ENCODE measurements at places on chromosomes 1 and 21.

- DNase-seq, result no peak
Observed at GRCh38 chr1:218752126-218752525, 407.0 kb downstream of the TGFB2 start.

GRCh38 chr1:228321435-228321834 lies 85.2 kb downstream of the TRIM11 start:
- DNase-seq, result no peak

- no peak for DNase-seq
Observed at GRCh38 chr1:25797939-25798338, 2.1 kb upstream of the SELENON start.

- DNase-seq, result no peak
Observed at GRCh38 chr1:230148768-230149469, 81.9 kb downstream of the GALNT2 start.

DNA sequence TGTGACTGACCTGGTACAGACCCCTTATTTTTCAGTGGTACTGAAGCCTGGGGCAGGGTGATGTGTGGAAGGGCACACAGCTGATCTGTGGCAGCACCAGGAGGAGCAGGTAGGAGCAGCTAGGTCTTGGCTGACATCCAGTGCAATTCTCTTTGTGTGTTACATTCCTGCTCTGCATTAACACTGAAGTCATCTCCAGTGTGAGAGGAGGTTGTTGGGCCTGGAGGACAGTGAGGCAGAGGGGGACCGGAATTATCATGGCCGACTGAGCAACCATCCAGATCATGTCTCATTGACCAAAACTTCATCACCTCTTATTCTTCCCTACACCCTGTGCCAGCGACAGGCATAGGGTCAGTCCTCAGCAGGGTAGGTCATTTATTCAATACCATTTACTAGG lies 1.5 kb downstream of the SLAMF8 start:
- no peak for DNase-seq

GRCh38 chr1:233432916-233433315 lies 105.4 kb downstream of the MAP3K21 start:
- no peak for DNase-seq

- DNase-seq, result peak; percentile 72
Observed at GRCh38 chr1:160550572-160551034, 27.5 kb upstream of the SLAMF6 start.

Measured in CD8-positive, alpha-beta T cell (primary cell).